ENCODE measurements at places on chromosomes 5 and 9. TPM values are rescaled to one million over a fixed set of nuclear protein-coding genes. Genes with fewer than 3 reads are reported as not detected.

GRCh38 chr5:15420201-15420600 is 79.8 kb upstream of the FBXL7 start:
- no peak for DNase-seq

GRCh38 chr5:138037271-138037670 is 4.4 kb upstream of the FAM13B start:
- DNase-seq, result no peak

DNA sequence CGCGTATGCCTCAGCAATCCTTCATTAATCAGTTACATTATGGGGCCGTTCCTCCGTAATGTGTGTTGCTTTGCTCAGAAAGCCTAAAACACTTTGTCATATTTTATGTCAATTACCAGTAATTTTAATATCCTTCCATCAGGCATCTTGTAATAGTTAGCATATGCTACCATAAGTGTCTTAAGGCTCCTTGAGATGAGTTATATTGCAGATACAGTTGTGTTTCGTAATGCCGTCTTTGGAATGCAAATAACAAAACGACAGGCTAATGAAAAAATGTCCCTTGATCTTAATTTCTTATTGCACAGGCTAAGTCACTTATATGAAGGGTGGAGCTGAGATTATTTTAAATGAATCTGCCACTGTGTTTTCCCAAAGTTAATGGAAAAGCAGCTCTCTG is 50.5 kb downstream of the TBCA start:
- DNase-seq, result no peak

DNA sequence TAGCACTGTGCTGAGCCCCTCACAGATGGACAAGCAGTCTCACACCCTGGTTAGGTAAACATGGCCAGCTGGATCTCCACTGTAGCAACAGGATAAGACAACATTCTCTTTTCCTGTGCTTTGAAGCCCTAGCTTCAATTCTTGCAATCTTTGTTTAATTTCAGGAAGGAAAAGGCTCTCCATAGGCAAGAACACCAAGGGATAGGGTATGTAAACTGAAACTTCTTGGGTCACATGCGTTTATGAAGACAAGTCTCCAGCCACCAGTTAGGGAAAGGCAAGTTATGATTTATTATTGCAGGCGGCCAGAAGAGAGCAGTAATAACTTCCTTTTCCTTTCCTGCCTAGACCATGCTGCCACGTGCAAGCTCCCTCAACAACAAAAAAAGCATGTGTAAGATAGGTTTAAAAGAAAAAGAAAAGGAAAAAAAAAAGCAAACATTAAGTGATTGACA is 50.1 kb upstream of the POU5F2 start:
- no peak for DNase-seq

- no peak for DNase-seq
Observed at GRCh38 chr5:135704616-135705015, 125.8 kb upstream of the CXCL14 start.

DNA sequence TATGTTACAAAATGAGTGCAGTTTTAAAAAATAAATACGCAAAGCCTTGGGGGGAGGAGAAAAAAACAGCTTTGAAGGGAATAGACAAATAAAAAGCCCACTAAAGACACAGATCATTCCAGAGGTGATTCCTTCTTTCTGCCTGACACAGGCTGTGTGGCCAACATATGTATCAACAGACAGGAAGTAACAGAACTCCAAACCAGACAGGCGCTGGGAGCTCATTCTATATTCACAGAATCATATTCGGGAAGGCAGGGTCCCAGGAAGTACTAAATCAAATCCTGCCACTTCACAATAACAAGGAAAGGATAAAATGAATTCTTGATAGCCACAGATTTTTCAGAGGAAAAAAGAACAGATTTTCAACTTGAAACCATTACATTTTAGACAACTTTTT is 62.1 kb downstream of the SEMA5A start:
- no peak for DNase-seq

GRCh38 chr9:108300306-108301287 is 555.2 kb downstream of the ACTL7B start:
- DNase-seq, result no peak

Gene GABRB2
- total RNA-seq, result 0.56 TPM

Gene KIF20A
- 1.2 TPM for total RNA-seq

Gene LCNL1
- 1.9 TPM for total RNA-seq

Gene MAP1B
- total RNA-seq, result 20.6 TPM

Gene CD14
- 165 TPM for total RNA-seq

Gene SPATA6L
- 16.3 TPM for total RNA-seq

Gene FAT2
- total RNA-seq, result 0.53 TPM
